ENCODE measurements at places on chromosomes 3 and 15. TPM values are rescaled to one million over a fixed set of nuclear protein-coding genes. Genes with fewer than 3 reads are reported as not detected.

SLC22A14 gene
- 1.3 TPM for total RNA-seq

ZNF860 gene
- total RNA-seq = 5.3 TPM

LNP1 gene
- 10.0 TPM for total RNA-seq

CP gene
- 0.94 TPM for total RNA-seq

PODXL2 gene
- 206 TPM for total RNA-seq

CLDN16 gene
- total RNA-seq = 0.63 TPM

MME gene
- 5.9 TPM for total RNA-seq

NBEAL2 gene
- 16.9 TPM for total RNA-seq

CCDC39 gene
- total RNA-seq = 0.63 TPM

TRNT1 gene
- total RNA-seq = 50.4 TPM

LRRIQ4 gene
- 0.63 TPM for total RNA-seq

All from parietal lobe (tissue), 2 donors.